Breast epithelium (tissue), 4 donors: ENCODE measurements at places on chromosomes 16 and 17. TPM values are rescaled to one million over a fixed set of nuclear protein-coding genes. Genes with fewer than 3 reads are reported as not detected.

DNA sequence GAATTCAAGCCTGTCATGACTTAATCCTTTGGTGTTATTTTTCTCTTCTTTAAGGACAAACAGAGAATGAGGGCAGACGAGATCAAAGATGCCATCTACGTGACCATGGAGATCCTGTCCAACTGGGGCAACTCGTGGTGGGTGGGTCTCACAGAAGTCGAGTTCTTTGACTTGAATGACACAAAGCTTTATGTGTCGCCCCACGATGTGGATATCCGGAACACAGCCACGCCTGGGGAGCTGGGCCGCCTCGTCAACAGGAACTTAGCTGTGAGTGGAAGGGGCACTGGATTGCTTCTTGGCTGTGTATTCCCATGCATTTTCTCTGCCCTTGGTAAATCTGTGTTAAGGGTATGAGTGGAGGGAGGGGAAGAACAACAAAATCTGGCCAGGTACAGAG, 158.7 kb downstream of the KATNIP start:
- no peak for DNase-seq
- H3K4me3 ChIP-seq, result no peak overlapping the region
- H3K36me3 ChIP-seq, result no peaks in the 10 kb centered on the region
- H3K27ac ChIP-seq, result no peak overlapping the region

- DNase-seq, result no peak
- no peaks in the 10 kb centered on the region for H3K4me1 ChIP-seq
- no peaks in the 10 kb centered on the region for H3K36me3 ChIP-seq
Observed at GRCh38 chr17:194828-195602, 13.6 kb upstream of the DOC2B start.

DNA sequence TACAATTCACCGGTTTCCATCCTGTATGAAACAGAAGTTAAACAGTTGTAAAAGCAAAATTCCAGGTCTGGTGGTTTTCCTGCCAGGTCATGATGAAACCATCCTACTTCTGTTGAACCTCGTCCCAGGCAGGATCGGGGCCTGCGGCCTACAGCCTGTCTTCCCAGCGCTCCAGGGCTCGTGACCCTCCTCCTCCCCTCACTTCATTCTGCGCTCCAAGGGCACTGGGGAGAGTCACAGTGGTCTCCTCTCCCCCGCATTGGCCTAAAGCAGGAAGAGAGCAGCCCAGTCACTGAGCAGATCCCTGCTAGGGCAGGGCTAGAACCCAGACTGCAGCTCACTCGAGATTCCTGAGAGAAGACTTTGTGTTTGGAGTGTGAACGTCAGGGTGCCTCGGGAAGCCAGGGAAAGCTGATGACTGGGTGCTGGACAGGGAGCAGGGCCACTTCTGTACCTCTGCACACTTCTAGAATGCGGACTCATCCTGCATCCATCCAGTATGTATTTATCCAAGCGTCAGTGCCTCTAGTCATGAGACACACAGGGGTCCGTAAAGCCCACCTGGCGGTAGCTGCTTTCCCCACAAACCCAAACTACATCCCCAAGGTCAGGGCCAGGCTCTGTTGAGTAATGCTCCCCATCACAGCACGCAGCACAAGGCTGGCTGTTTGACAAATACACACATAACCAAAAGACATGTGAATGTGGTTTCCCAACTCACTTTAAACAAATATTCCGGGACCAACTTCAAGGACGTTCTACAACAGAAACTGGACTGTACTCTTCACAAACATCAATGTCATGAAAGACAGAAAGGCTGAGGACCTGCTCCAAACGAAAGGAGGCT, 1.7 kb upstream of the ITGAE start:
- H3K27ac ChIP-seq, result peak overlapping the region; percentile 92
- no peak overlapping the region for H3K4me3 ChIP-seq
- no peaks in the 10 kb centered on the region for H3K27me3 ChIP-seq
- no peaks in the 10 kb centered on the region for H3K36me3 ChIP-seq
- H3K4me1 ChIP-seq, result no peaks in the 10 kb centered on the region

DNA sequence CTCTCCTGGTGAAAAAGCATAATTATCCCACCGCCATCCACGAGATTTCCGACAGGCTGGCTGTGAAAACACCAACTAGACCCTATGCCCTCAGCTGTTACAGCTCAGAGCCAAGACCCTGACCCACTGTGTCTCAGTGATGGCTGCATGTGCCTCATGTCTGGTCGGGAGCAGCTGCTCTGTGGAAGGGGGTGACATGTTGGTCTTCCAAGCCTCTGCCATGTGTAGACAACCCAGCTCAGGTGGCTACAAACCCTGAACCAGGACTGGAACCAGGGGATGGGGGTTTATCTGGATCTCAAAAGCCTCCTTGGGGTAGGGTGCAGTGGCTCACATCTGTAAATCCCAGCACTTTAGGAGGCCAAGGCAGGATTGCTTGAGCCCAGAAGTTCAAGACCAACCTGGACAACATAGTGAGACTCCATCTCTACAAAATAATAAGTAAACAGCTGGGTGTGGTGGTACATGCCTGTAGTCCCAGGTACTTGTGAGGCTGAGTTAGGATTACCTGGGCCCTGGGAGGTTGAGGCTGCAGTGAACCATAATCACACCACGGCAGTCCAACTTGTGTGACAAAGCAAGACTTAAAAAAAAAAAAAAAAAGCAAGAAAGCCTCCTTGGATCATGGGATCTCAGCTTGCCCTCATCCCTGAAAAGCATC, 220.3 kb downstream of the CPPED1 start:
- no peak overlapping the region for H3K4me3 ChIP-seq
- H3K4me1 ChIP-seq, result no peaks in the 10 kb centered on the region
- H3K36me3 ChIP-seq, result no peaks in the 10 kb centered on the region
- H3K27me3 ChIP-seq, result no peaks in the 10 kb centered on the region

SPNS2 gene
- total RNA-seq, result 5.3 TPM

HS3ST4 gene
- 3.4 TPM for total RNA-seq

CACNA1G gene
- total RNA-seq, result 0.32 TPM

TSNAXIP1 gene
- total RNA-seq, result 4.2 TPM

PROCA1 gene
- total RNA-seq, result 2.3 TPM
